BE2C (cell line): ENCODE measurements at places on chromosomes 3 and 15.

DNA sequence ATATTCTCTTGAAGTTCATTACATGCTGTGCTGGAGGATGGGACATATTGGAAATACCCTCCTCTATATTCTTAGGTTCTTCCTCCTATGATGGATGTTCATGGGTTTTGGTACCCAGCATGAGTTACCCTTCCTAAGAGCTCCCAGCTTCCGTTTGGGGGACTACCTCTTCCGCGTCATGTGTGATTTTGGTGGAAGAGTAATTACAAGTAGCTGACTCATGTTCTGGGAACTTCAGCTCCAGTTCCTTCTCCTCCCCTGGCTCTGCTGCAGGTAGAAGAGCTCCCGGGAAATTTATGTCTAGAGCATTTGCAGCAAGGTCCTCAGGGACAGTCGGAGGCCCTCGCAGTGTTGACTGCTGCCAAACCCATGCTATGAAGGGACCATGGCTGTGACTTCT lies 208.8 kb upstream of the IL12A start:
- DNase-seq = no peak

- no peak for DNase-seq
These were observed 11.0 kb upstream of the GPD1L start for GRCh38 chr3:32095431-32095830.

DNA sequence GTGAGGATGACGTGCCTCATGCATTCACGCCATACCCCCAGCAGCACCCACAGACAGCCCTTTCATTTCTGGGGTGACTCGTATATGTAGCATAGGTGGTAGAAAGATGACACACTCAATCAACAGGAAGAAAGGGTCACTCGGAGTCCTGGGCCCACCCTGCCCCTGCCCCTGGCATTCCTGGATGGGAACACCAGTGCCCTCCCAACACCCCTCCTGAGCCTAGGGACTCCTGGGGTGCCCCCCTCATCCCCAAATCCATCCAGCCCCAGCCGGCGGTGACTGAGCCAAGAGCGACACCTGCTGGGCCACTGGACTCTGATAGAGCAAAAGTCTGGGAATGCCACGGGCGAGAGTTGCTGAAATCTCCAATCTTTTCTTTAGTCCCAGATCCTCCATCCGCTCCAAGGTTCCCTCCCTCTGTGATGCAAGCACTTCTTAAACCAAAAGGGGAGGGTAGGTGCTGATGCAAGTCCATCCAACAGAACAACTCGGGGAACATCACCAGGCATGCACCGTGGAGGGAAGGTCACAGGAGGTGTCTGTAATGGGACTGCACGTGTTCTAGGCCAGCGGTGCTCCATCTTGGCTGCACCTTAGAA lies 31.1 kb downstream of the ACAN start:
- DNase-seq = peak; percentile 51

- DNase-seq = no peak
These were observed 6.8 kb downstream of the SPINT1 start for GRCh38 chr15:40850576-40851112.

DNA sequence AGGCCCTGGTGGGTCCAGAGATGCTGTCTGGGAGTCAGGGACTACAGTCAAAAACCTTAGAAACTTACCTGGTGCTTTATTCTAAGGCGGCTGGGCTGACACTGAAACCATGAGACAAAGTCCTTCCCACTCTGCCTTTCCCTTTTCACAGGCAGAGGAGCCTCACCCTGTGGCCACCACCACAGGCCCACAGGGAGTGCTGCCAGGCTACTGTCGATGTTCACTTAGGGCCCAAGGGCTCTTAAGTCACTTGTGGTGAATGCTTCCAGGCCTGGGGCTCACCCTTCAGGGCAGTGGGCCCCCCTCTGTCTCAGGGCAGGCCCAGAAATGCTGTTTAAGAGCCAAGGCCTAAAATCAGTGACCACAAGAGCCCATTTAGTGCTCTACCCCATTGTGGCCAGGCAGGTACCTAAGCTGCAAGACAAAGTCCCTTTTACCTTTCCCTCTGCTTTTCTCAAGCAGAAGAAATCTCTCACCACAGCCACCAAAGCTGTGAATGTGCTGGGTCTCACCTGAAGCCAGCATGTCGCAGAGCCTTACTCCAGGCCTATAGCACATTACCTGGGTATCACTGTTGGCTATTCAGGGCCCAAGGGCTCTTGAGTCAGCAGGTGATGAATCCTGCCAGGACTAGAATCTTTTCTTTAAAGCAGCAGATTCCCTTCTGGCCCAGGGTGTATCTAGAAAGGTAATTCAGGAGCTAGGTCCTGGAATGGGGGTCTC lies 39.5 kb upstream of the GOLGA6B start:
- DNase-seq = no peak

- no peak for DNase-seq
These were observed 10.3 kb upstream of the MUSTN1 start for GRCh38 chr3:52845157-52845556.

- DNase-seq = no peak
These were observed 4.8 kb downstream of the PDCD6IP start for GRCh38 chr3:33803252-33803651.

DNA sequence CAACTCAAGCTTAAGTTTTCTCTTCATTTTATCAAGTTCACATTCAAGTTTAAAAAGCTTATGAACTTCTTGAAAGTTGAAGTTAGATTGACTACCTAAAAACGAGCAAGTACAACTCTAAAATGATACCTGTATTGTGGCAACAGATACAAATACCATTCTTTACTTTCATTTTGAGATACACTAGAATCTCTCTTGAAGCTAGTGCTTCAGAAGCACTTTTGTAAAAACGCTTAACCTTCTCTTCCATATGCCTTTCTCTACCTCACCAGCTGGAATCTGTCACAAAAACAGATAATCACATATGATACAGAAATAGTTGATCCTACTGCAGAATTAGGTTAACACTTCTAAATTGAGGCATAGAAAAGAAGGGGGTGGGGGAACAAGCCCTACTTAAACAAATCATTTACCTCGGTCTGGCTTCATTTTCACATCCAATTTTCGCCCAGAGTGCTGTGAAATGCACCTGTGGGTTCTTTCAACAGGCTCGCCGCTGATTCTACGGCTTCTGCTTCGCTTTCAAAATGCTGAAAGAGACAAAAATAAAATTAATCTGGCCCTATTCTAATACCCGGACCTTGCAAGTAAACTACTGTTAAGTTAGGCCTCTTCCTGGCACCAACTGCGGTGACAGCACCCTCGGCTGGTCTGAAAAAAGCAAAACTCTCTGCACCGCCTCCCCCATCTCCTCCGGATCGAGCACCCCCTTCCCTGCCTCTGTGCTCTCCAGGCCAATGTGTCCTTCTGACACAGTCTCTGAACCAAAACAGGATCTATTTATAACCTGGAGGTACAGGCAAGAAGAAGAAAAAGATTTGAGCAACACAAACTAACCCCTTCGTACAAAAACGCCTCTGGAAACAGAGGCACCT lies 1.4 kb downstream of the ATOSA start:
- peak; percentile 45 for DNase-seq
